ENCODE measurements at places on chromosomes 16 and 17. TPM values are rescaled to one million over a fixed set of nuclear protein-coding genes. Genes with fewer than 3 reads are reported as not detected.

Gene AOC2
- total RNA-seq, result 1.9 TPM

Gene TP53TG3B
- 0.66 TPM for total RNA-seq

Gene ASPA
- total RNA-seq, result not detected

Gene FOXN1
- not detected for total RNA-seq

Gene KRT39
- not detected for total RNA-seq

Gene UBE2Z
- 119 TPM for total RNA-seq

Gene RAB11FIP4
- total RNA-seq, result 1.9 TPM

Gene SLC6A4
- total RNA-seq, result not detected

Gene GNG13
- total RNA-seq, result not detected

Gene MEOX1
- not detected for total RNA-seq

Gene HS3ST2
- total RNA-seq, result not detected

Gene NPIPA2
- 2.0 TPM for total RNA-seq

Gene MFSD6L
- total RNA-seq, result not detected

Gene TSPOAP1
- not detected for total RNA-seq

Gene NPTX1
- total RNA-seq, result 202 TPM

Measured in A549 treated with ZK216348 at 1 μM for 4 hours (cell line).